ENCODE measurements at places on chromosomes 2 and 18.

GRCh38 chr2:71718686-71719085, 265.3 kb downstream of the DYSF start:
- DNase-seq: no peak

DNA sequence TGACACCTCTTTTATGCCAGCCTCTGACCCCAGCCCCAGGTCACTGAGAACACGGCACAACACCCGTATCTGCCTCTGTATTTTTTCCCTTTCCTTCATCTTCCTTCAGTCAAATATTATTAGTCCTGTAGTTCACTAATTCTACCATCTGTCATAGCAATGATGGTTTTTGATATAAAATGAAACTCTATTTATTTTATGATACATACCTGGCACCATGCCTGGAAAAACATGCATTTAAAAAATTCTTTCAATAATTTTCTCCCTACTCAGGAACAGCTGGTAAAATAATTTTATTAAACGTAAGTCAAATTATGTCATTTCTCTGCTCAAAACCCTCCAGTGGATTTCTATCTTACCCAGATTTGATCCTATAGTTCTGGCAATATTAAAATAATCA, 224.7 kb downstream of the CDH7 start:
- DNase-seq: no peak

DNA sequence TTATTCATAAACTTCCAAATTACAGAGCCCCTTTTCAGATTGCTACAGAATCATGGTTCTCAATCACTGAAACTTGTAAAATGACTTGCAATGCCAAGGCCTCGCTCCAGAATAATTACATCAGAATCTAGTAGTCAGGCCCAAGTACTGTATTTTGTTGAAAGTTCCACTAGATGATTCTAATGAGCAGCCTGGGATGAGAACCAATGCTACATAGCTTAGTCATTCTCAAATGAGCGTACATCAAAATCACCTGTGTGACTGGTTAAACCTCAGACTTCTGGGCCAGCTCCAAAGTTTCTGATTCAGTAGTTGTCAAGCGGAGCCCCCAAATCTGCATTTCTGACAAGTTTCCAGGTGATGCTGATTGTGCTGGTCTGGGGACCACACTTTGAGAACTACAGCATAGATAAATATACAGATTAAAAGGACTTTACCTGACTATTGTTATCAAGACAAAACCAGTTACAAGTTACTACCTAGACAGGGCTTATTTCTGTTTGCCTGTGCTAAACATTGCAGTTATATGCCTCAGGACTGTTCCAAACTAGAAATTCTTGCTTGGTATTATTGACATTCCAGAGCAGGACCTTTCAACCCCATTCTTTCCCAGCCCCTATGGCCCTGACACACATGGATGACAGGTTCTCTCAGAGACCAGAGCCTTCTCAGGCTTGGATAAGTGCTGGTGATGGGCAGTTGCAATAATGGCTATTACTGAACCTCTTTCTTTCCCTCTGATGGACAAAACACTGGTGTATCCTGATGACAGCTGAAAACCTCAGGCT, 83.1 kb downstream of the UPP2 start:
- no peak for DNase-seq

GRCh38 chr18:11726556-11726955, 37.5 kb downstream of the GNAL start:
- DNase-seq: no peak

- no peak for DNase-seq
Measured at GRCh38 chr2:7666596-7667259, 749.5 kb downstream of the RNF144A start.

- peak; percentile 51 for DNase-seq
Measured at GRCh38 chr2:97742381-97742847, 29.0 kb downstream of the ZAP70 start.

- DNase-seq: no peak
Measured at GRCh38 chr2:122886479-122887145, 1131.2 kb downstream of the TSN start.

GRCh38 chr2:109400102-109400501, 213.7 kb downstream of the SEPTIN10 start:
- no peak for DNase-seq

DNA sequence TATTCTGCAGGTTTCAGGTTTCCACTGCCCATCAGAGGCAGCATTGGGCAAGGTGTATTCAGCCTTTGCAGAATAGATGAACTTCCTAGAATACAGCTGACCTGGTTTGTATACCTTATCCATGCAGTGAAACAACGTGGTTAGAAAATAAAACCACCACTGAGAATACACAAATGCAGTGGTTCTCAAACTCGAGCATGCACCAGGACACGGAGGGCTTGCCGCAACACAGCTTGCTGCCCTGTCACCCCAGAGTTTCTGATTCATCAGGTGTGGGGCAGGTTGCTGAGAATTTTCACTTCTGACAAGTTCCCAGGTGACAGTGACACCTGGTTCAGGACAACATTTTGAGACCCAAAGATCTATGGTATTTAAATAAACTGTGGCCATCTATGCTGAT, 23.4 kb upstream of the C1D start:
- no peak for DNase-seq

GRCh38 chr2:232857158-232857563, 12.9 kb upstream of the SNORC start:
- DNase-seq: no peak

DNA sequence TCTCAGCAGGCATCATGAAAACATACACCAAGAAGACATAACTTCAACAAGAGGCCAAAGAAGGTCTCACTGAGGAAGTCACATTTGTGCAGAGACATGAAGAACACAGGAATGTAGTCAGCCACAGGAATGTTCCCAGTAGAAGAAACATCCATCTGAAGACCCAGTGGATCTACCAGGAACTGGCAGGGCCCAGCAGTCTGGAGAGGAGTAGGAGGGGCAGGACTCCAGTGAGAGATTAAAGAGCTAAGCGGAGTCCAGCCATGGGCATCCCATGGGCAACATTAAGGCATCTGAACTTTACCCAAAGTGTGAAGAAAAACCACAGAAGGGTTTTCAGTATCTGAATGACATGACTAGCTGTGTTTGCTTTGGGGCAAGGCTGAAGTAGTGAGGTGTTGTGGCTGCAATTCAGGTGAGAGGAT, 103.1 kb downstream of the UPP2 start:
- DNase-seq: no peak

DNA sequence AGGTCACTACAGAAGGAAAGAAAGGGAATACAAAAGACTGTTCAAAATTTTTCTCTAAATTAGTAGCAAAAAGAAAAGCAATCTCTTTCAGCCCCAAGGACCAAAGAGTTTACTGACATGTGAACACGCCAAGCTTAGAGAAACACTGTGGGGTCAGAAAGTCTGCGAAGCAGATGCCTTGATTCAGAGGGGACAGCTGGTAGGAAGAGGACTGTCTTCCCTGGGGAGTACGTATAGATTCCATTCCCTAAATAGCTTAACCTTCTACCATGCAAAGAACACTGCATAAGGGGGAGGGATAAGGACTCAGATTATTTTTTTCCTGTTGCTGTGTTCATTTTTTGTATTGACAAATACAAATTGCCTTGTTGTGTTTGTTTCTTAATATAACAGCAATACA, 96.1 kb downstream of the IRS1 start:
- DNase-seq: no peak

GRCh38 chr2:30272761-30273573, 41.6 kb downstream of the LBH start:
- peak; percentile 66 for DNase-seq

GRCh38 chr2:34652636-34653035, 1053.5 kb upstream of the FAM98A start:
- no peak for DNase-seq

GRCh38 chr2:63698786-63699548, 110.2 kb downstream of the MDH1 start:
- no peak for DNase-seq
